Activated CD4-positive, alpha-beta memory T cell treated with anti-CD3 and anti-CD28 coated beads, Interleukin-2, amount 10 ng/mL, durations not matched to agents 7 days and 5 days (primary cell): ENCODE measurements at places on chromosomes 7 and 10. TPM values are rescaled to one million over a fixed set of nuclear protein-coding genes. Genes with fewer than 3 reads are reported as not detected.

EBLN1 gene
- not detected for total RNA-seq

POM121L12 gene
- total RNA-seq: not detected

TMEM229A gene
- not detected for total RNA-seq

CCDC136 gene
- 4.8 TPM for total RNA-seq

DNA sequence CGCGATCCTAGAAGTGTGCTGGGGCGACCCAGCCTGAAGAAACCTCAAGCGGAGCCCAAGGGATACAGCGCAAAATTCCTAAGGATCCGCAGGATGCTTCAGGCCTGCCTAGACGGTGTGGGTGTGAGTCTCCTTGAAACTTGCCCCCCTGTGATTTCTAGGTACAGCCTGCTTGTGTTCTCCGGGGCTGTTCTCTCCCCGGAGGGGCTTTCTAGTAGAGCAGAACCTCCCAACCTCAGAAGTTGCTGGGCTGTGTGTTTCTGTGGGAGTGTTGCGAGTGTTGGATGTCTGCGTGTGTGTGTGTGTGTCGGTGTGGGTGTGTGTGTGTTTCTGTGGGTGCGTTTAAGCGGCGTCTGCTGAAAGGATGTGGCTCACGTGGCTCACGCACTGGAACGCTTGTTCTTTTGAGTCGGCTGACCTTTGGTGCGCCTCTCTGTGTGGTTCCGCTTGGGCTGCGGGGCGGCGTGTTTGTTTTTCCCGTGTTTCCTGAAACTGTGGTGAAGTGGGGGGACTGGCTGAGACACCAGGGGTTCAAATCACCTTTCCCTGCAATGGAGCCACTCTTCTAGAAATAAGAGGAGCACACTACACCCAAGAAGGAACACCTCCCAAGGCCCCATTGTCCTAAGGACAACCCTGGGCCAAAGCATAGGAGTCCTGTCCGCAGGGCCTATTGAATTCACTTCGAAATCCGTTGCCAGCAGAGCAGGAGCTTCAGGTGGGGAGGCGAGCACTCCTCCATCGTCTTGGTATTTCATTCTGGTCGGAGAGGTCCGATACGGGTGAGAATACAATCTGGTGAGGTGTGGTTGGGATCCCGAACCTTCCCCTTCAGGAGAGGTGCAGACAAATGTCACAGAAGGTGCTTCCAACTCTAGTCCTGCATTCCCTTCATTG lies 25.1 kb upstream of the ZNF273 start:
- H3K27me3 ChIP-seq: peaks cover 9% of the 10 kb centered on the region
- H3K4me3 ChIP-seq: peak overlapping the region; percentile 13
- no peaks in the 10 kb centered on the region for H3K4me1 ChIP-seq

DNA sequence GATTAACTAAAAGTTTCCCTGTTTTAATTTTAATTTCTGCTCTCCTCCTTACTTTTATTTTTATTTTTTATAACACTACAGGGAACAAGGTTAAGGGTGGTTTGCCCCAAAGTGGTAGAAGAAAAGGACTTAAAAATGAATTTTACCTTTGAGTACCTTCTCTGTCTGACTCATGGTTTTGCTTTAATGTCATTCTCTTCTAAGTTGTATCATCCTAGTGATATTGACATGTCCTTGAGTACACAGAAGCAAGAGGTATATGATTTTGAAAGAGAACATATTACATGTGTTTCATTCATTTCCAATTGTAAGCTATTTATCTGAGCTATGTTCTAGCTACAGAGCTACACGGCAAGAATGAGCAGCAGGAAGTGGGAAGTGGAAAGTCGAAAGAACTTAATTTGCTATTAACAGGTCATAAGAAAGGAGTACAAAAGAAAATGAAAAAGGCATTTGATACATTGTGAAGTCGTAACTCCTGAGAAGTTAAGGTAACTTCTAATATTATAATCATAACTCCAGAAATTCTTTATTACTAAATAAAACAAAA lies 112.5 kb downstream of the SEMA3A start:
- DNase-seq: no peak
- H3K27ac ChIP-seq: no peak overlapping the region
- no peak overlapping the region for H3K4me3 ChIP-seq
- H3K4me1 ChIP-seq: peaks cover 3% of the 10 kb centered on the region

- H3K4me1 ChIP-seq: peaks cover 84% of the 10 kb centered on the region
- DNase-seq: peak; percentile 91
- H3K4me3 ChIP-seq: peak overlapping the region; percentile 78
- H3K27me3 ChIP-seq: no peaks in the 10 kb centered on the region
Measured at GRCh38 chr10:6530211-6530840, 49.8 kb downstream of the PRKCQ start.

- H3K27me3 ChIP-seq: no peaks in the 10 kb centered on the region
- no peak for DNase-seq
- H3K4me1 ChIP-seq: peaks cover 1% of the 10 kb centered on the region
- H3K4me3 ChIP-seq: no peak overlapping the region
Measured at GRCh38 chr7:133320891-133321290, 68.0 kb downstream of the EXOC4 start.

DNA sequence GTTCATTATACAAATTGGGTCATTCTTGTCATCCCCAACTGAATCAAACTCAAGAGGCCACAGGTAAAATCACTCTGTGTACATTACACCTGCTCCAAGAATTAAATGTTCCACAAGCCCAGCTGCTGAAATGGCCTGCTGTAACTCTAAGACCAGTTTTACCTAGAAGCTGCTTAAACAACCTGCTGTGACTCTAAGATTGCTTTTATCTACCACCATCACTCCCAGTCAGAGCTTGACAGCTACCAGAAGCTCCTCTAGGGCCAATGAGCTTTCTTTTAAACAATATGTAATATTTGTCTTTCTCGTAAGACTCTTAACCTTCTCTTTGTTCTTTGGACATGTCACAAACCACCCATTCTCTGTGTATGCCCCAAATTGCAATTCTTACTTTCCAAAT lies 141.8 kb upstream of the LRGUK start:
- no peak overlapping the region for H3K4me3 ChIP-seq
- H3K27me3 ChIP-seq: no peaks in the 10 kb centered on the region
- no peaks in the 10 kb centered on the region for H3K4me1 ChIP-seq
- DNase-seq: no peak

DNA sequence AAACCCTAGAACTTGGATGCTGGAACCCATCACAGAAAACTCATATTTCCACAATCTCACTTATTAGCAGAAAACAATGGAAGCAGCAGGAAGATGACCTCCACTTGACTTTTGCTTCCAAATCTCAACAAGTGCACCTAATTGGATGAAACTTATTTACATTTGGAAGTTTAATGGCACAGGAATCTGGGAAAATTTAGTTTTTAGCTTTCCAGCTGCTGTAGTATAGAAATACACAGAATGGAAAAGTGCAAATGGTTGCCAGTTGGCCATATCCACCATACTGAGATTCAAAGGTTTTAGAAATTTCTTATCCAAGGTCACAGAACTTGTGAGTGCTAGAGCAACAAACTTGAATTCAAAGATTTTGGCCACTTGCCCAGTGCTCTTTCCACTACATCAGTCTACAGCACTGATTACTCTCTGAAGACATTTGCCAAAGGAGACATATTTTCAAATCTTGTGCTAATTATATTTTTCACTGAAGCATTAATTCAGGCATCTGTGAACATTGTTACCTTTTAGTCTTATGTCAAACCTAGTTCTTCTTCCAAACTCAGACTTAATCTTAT lies 9.3 kb upstream of the AHR start:
- H3K36me3 ChIP-seq: peaks cover 2% of the 10 kb centered on the region
- no peaks in the 10 kb centered on the region for H3K4me1 ChIP-seq
- H3K27me3 ChIP-seq: no peaks in the 10 kb centered on the region
- no peak overlapping the region for H3K27ac ChIP-seq
- DNase-seq: no peak
- H3K4me3 ChIP-seq: no peak overlapping the region

- no peaks in the 10 kb centered on the region for H3K36me3 ChIP-seq
- no peak overlapping the region for H3K4me3 ChIP-seq
- DNase-seq: no peak
- H3K27me3 ChIP-seq: peaks cover 8% of the 10 kb centered on the region
Measured at GRCh38 chr7:138066954-138067394, 9.3 kb upstream of the AKR1D1 start.

DNA sequence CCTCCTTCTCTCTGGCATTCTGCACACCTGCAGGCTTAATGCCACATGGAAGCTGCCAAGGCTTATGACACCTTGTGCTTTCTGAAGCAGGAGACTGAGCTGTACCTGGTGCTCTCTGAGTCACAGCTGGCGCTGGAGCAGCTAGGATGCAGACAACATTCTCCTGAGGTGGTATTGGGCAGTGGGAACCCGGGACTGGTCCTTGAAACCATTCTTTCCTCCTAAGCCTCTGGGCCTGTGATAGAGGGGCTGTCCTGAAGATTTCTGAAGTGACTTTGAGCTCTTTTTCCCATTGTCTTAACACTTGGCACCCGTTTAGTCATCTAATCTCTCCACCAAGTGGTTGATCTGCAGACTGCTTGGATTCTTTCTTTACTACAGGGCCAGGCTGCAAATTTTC lies 508.4 kb downstream of the TFEC start:
- H3K4me1 ChIP-seq: no peaks in the 10 kb centered on the region
- no peaks in the 10 kb centered on the region for H3K36me3 ChIP-seq
- no peak overlapping the region for H3K4me3 ChIP-seq
- H3K27me3 ChIP-seq: no peaks in the 10 kb centered on the region
- no peak overlapping the region for H3K27ac ChIP-seq

DNA sequence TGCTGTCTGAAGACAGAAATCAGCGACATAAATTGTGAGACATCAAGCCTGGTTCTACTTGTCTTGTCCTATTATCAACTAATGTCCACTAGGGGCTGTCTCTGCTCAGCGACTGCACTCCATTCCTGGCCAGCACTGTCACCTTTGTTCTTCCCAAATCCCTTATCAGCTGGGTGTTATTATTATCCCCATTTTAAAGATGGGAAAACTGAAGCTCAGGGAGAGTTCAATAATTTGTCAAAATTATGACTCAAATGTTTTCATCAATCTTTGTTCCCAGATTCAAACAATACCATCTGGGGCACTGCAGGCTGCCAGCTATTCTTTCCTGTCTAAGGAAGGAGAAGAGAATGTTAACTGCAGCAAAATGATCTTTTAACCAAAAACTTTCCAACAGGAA lies 431.6 kb upstream of the NFE2L3 start:
- H3K36me3 ChIP-seq: no peaks in the 10 kb centered on the region
- H3K4me1 ChIP-seq: no peaks in the 10 kb centered on the region
- H3K27ac ChIP-seq: no peak overlapping the region
- DNase-seq: no peak

- no peaks in the 10 kb centered on the region for H3K36me3 ChIP-seq
- peaks cover 25% of the 10 kb centered on the region for H3K27me3 ChIP-seq
- DNase-seq: no peak
- no peak overlapping the region for H3K4me3 ChIP-seq
- H3K27ac ChIP-seq: no peak overlapping the region
- peaks cover 14% of the 10 kb centered on the region for H3K4me1 ChIP-seq
Measured at GRCh38 chr7:155093596-155093995, 23.5 kb downstream of the HTR5A start.

DNA sequence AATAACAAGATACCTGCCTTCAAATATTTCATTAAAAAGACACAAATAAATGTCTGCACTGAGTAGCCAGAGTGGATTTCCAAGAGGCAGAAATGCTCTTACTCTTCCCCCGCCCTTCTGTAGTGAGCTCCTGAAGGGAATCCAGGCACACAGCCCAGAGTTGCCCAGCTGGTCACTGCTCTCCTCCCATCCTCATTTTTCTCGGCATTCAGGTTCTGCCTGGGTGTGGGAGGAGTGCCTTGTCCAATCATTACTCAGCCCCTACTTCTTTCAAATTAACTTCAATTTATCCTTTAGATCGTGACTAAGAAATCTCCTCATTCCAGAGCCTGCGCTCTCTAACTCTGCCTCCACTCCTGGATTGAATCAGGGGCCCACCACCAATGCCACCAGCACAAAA lies 12.2 kb downstream of the CCDC6 start:
- H3K36me3 ChIP-seq: peaks cover 12% of the 10 kb centered on the region
- DNase-seq: no peak
- no peaks in the 10 kb centered on the region for H3K27me3 ChIP-seq
- H3K27ac ChIP-seq: no peak overlapping the region

GRCh38 chr10:128254476-128254875 lies 128.3 kb upstream of the MKI67 start:
- no peak for DNase-seq
- no peak overlapping the region for H3K27ac ChIP-seq
- no peak overlapping the region for H3K4me3 ChIP-seq
- peaks cover 3% of the 10 kb centered on the region for H3K27me3 ChIP-seq

- H3K4me1 ChIP-seq: no peaks in the 10 kb centered on the region
- H3K4me3 ChIP-seq: no peak overlapping the region
- H3K36me3 ChIP-seq: peaks cover 4% of the 10 kb centered on the region
- no peaks in the 10 kb centered on the region for H3K27me3 ChIP-seq
- H3K27ac ChIP-seq: no peak overlapping the region
Measured at GRCh38 chr7:23687011-23687410, 7.0 kb downstream of the FAM221A start.

DNA sequence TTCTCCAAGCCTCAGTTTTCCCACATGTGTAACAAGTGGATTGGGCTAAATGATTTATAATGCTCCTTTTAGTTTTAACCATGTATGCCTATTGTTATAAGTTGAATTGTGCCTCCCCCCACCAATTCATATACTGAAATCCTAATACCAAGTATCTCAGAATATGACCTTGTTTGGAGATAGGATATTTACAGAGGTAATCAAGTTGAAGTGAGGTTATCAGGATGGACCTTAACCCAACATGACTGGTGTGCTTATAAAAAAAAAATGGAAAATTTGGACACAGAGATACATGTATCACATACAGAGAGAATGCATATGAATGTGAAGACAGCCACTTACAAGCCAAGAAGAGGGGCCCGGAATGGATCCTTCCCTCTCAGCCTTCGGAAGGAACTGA lies 117.9 kb upstream of the HABP2 start:
- peaks cover 8% of the 10 kb centered on the region for H3K27me3 ChIP-seq
- H3K36me3 ChIP-seq: no peaks in the 10 kb centered on the region
- no peaks in the 10 kb centered on the region for H3K4me1 ChIP-seq
- no peak for DNase-seq

DNA sequence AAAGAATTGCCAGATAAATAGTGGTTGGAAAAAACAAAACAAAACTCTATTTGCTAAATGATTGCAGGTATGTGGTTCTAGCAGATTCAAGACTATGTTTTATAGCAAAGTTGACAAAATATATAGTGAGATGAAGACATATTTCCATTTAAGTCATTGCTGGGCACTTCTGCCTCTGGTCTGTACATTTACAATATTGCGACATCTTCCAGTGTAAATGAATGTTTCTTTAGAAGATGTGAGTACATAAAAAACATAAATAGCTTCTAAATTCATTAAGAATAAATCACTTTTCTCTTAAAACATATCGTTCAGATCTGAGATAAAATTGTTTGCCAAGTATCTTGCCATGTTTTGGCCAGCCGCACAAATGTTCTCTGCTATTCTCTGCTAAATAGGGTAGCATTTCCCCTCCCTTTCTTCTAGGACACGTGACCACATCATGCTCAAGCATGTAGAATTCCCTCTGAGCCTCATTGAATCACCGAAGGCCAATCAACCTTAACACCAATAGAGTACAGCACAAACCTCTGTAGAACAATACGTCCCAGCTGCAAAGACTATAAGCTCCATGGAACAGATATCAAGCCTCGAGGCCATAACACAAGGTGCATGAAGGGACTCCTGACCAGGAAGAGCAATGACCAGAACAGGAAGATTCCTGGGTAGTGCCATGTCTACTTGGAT lies 1173.3 kb downstream of the GATA3 start:
- peaks cover 14% of the 10 kb centered on the region for H3K4me1 ChIP-seq
- no peaks in the 10 kb centered on the region for H3K36me3 ChIP-seq
- peaks cover 29% of the 10 kb centered on the region for H3K27me3 ChIP-seq
- H3K27ac ChIP-seq: no peak overlapping the region
